Large intestine (tissue), 12 donors: ENCODE measurements at places on chromosomes 6 and 20.

DNA sequence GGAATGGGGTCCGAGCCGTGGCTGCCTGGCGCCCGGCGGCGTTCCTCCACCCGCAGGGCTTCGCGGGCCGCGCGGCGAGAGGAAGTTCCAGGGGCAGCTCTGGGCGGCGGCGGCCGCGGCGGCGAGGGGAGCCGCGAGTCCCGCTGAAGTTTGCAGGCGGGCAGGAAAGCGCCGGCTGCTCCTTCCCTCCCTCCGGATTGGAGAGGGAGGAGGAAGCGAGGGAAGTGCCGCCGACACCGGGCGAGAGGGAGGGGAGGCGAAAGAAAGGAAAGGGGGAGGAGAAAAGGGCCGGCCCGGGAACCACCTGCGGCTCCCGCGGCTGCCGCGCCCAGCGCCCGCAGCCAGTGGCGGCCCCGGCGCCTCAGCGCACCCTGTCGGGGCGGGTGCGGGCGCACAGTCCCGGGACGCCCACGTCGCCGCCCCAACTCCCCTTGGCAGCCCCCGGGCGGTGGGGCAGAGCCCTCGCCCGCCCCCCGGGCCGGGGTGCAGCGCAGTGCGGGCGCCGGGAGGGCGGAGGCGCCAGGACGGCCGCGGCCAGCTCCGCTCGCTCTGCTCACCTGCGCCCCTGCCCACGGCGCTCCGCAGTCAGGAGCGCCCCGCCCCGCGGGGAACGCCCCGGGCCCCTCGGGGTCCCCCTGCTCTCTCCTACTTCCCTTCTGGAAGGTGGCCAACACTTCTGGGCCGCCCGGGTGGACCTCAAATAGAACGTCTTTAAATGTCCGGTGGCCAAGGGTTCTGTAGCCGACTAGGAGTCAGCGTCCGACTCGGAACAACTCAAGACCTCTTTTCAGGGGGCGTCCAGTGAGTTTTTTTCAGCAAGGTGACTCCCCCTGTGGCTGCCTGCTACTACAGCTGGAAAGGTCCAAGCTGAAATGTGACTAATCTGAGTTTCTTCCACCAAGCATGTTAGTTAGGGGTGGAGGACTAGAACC is 80.3 kb upstream of the CCDC28A start:
- peak; percentile 89 for DNase-seq

DNA sequence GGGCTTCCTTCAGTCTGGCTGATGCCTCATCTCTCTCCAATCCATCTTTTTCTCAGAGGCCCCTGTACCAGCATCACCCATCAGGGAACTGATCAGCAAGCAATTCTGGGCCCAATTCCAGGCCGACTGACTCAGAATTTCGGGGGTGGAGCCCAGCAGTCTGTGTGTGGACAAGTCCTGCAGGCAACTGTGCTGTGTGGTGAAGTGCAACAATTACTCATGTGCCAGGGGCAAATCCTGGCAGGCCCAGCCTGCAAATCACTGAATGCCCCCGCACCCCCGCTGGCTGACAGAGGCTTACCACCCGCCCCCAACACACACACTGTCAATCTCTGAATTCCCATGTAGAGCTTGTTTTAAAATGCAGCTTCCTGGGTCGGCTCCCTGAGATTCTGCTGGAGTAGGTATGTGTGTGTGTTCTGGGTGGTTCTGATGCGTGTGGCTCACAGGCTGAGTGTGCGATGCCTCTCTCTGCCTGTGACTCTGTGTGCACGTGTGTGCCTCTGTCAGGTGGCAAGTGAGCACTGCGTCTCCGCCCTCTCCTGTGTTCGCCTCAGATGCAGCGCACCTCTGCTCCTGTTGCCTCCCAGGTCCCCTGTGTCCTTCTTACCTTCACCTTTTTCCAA is 45.4 kb downstream of the SSR1 start:
- no peak for DNase-seq

DNA sequence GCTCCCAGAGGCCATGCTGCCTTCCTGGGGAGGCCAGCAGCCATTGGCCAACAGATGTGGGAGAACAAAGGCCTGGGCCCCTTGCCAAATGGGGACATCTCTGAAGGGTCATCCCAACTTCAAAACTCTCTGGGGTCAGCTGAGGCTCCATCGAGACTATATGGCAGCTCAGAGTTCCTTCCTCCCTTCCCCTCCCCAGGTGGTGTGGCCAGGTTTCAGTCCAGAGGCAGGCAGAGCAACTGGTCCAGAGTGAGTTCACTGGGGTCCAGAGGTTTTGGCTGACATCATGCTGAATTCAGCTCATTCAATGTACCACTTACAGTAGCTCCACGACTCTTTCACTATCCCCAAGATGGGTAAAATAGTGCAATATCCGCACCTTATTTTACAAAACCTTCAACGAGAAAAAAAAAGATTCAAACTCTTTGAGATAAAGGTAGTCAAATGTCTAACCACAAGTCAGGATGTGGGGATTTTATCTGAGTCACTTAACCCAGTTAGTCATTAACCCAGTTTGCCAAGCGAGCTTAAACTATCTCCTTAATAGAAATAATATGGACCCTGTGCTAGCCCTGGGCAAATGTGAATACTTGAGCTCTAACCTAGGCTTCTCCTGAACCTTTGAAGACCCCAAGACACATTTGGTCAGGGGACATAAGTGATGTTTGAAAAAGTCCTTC is 108.4 kb upstream of the PLEKHG1 start:
- DNase-seq = no peak

DNA sequence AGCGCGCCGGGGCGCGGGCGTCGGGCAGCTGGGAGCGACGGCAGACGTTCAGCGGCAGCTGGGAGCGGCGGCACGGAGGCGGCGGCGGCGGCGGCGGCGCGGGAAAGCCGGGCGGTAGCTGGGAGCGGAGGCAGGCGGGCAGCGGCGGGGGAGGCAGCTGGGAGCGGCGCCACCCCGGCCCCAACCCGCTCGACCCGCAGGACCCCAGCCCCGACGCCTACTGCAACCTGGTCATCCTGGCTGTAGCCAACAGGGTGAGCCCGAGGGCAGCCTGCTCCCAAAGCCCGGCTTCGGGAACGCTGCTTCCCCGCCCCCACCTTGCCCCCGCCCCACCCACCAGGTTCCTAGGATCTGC is 8.9 kb downstream of the CCM2L start:
- DNase-seq = no peak

DNA sequence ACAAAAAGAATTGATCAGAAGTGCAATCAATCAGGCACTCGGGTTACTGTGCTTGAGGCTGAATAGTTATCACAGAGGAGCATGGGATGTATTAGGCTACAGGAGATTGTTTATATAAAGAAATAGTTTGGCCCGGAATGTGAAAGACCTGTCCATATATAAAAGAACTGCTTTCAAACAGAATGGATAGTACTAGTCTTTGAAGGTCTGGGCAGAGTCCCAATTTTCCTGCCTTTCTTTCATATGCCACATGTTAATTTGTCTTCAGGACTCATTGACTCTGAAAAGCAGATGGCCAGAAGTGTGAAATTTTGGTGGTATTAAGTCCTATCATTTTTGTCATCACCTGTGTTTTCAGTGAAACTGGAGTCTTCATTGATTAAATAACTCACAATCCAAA is 314.5 kb downstream of the EYA4 start:
- DNase-seq = no peak

DNA sequence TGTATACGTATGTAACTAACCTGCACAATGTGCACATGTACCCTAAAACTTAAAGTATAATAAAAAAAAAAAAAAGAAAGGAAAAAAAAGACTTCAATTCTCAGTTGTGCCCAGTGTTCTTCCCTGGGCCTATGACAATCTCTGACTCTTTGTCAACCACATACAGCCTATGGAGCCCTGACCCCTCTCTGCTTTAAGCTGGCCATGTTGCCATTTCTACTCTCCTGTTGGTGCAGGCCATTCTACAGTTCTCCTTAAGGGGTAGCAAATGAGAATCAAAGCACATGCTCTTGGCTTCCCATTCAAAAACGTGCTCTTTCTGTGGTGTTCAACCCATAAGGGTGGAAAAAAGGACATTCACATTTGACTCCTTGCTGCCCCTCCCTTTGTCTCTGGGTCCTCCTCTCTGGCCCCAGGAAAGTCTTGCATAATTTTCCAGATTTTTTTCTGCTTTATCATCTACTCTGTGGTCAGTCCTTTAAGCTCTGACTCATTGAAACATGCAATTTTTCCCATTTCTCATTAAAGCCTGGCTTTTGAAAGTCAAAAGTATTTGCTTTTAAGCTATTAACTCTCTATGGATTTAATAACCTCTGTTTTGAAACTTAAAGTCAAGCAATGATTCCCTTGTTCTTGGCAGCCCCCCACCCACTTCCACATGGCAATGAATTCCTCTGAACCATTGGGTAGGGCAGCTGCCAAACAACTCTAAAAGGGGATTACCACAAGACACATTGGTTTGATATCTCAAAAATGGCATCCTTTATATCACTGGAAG is 208.6 kb upstream of the MCHR2 start:
- no peak for DNase-seq

DNA sequence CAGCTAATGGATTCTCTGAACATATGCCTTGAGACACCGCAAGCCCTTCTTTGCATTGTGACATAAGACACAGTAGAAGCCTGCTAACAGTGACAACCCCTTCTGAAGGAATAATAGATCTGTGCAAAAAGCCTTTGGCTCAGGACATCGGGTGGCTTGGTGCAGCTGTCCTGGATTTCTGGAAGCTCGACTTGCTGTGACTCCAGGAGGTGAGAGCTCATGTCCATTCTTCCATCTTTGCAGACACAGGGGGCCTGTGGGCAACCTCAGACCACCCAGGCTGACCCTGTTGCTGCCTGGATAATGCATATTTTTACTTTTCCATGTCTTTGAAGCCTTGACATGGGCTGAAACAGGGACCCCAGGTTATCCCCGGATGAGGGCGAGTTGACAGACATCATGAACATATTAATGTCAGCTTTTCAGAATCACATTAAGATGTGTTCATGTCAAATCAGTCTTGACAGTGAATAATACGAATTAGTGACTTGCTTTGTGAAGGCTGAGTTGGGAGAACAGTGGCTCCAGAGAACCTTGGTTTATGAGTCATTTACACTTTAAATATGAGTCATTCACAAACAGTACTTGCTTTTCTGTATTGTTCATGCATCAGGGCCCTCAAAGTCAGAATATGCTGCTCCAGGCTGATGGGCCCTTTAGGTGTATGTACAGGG is 66.8 kb upstream of the IYD start:
- peak; percentile 79 for DNase-seq

GRCh38 chr6:123715006-123715863 is 78.5 kb upstream of the TRDN start:
- no peak for DNase-seq

DNA sequence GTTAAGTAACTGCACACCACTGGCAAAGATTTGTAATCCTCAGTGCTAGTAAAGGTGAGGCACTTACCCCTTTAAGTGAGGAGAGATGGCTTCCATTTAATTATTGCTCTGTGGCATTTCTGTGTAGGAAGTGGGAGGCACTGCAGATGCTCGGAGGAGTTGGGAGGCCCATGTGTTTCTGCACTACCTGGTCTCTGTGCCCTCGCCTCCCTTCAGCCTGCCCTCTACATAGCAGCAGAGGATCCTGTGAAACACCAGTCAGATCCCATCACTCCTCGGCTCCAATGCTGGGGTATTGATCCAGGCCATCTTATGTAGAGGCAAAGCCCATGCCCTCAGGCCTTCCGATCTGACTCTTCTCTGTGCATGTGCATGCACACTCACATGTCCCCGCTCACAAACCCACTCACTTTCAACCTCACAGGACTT is 67.0 kb downstream of the SLX4IP start:
- DNase-seq = no peak

DNA sequence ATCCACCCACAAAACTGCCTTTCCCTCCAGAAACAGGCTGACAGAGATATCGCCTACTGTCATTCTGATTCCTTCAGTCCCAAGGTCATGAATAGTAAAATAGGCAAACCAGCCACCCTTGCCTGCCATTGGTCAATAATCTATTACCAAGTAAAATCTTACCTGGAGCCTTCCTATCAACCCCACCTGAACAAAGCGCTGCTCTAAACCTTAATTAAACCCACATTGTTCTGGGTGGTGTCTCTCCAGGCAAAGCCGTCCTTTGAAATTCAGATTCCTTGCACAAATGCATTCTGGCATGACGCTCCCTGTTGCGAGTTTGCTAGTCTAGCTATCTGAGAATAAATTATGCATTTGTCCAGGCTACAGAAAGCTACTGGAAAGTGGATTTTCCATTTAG is 291.6 kb upstream of the ECI2 start:
- DNase-seq = no peak

DNA sequence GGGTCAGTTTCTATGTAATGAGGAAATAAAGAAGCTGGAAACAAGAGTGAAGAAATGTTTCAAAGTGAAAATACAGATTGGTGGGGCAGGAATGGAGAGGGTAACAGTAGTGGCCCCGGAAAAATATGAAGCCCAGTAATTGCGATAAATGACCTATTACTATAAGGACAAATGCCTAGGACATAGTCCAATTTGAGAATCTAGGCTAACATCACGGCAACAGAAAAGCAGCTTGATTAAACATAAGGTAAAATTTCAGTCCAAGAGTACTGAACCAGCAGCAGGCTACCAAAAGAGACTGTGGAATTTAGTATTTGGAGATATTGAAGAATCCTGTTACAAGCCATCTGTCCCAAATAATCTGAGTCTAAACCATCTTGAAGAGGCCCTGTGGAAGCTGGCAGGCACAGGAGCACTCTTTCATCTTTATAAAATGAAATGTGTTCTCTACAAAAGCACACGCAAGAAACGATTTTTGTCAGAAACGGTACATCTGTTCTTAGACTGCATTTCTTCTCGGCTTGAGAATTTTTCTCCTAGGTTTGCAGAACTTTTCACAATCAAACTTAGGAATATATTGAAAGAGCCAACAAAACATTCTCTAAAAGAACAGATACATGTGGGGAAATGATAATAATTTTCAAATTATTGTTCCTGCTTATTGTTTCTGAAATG is 49.3 kb downstream of the ELOVL5 start:
- DNase-seq = no peak

- DNase-seq = no peak
Observed at GRCh38 chr6:135014353-135014832, 40.2 kb downstream of the HBS1L start.

DNA sequence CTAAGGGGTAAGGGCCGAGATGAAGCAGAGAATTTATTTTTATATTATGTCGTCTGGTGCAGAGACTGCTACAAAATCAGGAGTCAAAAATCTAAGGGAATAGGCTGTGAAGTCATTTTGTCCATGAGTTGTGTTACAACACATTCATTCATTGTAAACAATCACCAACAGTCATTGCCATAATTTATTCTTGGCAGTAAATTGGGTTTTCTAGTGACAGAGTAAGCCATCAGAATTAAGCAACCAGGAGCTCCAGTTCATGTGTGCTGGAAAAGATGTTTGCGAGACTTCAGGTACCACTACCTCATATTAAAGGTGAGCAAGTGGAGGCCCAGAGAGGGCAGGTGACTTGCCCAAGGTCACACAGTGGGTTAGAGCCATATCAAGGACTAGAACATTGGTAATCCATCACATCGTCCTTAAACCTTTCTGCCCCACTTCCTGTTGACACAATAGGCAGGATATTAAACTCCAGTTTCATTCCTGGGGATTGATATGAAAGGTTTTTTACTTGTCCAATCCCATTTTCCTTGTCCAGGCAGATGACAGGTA is 46.0 kb downstream of the E2F3 start:
- DNase-seq = no peak

- no peak for DNase-seq
Observed at GRCh38 chr6:42335896-42336295, 115.8 kb downstream of the TRERF1 start.
